Mammary epithelial cell (primary cell): ENCODE measurements at places on chromosomes 4 and X.

DNA sequence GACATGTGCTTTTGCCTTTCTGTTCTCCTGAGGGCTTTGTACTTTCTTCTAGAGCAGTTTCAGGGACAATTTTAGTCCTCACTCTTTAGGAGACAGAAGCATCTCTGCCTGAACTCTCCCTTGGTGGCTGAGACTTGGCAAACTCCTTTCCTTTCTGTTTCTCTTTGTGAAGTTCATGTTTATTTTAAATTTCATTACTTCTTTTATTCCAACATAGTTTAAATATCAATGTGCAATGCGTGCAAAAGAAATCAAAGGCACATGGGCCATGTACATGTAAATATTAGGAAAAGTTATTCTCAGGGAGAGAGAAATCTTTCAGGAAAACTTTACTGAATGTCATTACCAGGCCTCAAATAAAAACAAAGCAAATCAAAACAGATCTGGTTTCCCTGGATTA, 177.6 kb downstream of the RNF150 start:
- no peak for DNase-seq

GRCh38 chrX:77014377-77015372, 432.5 kb upstream of the FGF16 start:
- no peak for DNase-seq

GRCh38 chrX:142483965-142484364, 278.9 kb upstream of the MAGEC2 start:
- DNase-seq: no peak

GRCh38 chr4:174425669-174426068, 96.6 kb downstream of the HPGD start:
- DNase-seq: no peak

DNA sequence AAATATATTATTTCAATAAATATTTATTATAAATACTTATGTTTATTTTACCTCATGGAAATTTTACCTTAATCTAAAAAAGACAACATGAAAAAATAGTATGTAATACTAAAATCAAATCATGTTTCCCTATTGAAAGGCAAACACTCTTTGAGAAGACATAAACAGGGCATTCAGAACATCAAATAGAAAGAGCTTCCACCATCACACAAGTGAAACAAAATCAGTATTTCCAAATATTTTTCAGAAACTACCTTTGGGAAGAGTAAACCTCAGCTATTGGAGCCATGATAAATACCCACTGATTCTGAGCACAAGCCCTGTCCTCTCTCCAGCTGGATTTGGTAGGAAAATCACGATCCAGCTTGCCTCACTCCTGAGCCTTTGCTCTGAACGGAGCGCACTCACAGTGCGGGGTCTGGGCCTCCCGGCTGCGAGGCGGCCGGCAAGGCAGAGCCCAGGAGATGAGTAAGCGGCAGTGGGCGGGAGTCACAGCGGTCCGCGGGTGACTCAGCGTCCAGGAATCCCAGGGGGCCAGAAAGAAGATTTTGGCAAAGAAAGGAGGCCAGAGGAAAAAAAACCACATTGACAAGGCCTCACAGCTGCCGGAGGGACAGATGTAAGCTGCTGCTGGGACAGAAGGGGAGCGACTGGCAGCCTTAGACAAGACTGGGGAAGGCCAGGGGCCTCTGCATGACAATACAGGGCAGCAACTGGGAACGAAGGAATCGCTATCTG, 14.7 kb upstream of the ANXA5 start:
- DNase-seq: peak; percentile 87

- no peak for DNase-seq
Observed at GRCh38 chr4:184100297-184100885, 117.3 kb downstream of the ENPP6 start.
